HEK293T (cell line): ENCODE measurements at places on chromosomes 11 and 22.
A peak's percentile ranks its signal among the peaks of the same experiment; 100 is the strongest.

- DNase-seq = no peak
Measured at GRCh38 chr22:40153192-40153591, 24.5 kb upstream of the TNRC6B start.

GRCh38 chr11:122755409-122755808, 82.9 kb upstream of the CRTAM start:
- no peak for DNase-seq

DNA sequence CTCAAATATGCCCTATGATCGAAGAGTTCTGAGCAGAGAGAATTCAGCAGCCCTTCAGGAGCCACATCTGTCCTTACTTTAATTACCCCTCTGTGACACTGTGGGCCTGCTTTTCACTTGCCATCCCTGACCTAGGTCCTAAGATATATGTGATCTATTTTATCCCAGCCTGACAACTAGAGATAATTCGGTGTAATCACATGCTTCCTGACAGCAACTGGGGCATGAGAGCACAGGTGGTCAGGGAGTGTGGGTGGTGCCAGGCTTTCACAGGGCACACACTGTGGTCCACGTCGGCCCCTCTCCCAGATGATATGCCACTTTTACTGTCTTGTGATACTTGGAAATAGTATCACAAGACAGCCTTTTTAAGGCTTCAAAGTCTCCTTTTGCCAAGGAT, 3.9 kb downstream of the TUBA8 start:
- no peak for DNase-seq

DNA sequence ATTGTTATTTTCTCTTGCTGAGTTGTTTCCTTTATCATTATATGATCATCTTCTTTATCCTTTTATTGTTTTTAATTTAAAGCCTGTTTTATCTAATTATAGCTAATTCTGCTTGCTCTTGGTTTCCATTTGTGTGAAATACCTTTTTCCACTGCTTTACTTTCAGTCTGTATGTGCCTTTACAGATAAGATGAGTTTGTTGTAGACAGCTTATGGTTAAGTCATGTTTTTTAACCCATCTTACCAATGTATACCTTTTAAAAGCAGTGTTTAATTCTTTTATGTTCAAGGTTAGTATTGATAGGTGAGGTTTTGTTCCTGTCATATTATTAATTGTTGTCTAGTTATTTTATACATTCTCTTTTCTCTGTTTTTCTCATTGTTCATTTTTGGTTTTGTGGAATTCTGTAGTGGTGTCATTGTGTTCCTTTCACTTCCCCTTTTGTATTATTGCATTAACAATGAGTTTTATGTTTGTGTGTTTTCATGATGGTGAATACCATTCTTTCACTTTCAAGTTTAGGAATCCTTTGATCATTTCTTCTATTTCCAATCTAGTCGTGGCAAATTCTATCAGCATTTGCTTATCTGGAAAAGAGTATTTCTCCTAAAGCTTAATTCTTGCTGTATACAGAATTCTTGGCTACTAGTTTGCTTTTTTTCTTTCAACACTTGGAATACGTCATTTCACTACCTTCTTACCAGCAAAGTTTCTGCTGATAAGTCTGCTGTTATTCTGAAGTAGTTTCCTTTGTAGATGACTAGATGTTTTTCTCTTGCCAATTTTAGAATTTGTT, 21.8 kb downstream of the OR5AN1 start:
- no peak for DNase-seq

DNA sequence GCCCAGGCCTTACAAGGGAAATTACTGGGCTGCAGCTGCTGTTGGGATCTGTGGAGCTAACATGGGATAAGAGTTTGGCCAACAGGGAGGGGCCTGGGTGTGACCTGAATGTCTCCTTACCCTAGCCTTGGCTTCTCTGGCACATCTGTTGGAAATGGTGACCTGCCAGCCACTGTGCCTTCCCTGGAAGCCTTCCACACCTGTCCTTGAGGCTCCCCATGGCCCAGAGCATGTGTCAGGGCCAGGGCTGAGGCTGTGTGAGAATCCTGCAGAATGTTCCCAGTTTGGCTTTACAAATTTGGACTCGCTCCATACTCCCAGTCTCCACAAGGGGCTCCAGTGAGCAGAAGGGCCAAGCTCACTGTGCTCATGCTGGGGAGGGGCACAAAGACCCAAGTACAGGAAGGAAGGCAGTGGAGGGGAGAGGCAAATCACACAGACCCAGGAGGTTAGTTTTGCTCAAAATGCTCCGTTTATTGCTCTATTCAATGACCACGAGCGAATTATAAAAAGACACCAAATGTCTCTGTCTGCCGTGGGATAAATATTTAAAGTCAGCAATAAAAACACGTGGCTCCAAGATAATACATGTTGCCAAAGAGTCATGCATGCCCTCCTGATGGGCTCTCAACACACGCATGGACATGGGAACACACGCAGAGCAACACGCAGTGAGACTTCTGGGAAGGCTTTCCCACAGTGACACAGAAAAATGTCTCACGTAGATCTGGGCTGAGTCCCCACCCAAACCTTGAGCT, 1.7 kb upstream of the IGSF22 start:
- peak; percentile 76 for DNase-seq

GRCh38 chr22:20147237-20147988, 3.4 kb downstream of the CCDC188 start:
- DNase-seq = no peak

DNA sequence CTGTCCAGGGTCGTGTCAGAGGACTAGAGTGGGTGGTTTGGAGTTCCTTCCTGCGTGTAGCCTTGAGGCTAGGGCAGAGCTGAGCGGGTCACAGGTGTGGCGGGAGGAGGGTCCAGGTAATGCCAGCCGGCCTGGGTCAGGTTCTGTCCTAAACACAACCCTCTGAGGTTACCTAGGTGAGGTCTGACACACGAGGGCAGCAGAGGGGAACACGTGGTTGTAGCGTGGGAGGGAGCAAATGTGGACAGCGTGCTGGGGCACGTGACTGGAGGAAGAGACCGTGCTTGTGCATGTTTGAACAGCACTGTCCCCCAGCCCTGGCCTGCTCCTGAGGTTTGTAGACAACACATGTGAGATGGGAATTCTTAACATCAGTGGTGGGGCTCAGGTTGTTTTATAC, 13.1 kb downstream of the MOV10L1 start:
- peak; percentile 16 for DNase-seq

DNA sequence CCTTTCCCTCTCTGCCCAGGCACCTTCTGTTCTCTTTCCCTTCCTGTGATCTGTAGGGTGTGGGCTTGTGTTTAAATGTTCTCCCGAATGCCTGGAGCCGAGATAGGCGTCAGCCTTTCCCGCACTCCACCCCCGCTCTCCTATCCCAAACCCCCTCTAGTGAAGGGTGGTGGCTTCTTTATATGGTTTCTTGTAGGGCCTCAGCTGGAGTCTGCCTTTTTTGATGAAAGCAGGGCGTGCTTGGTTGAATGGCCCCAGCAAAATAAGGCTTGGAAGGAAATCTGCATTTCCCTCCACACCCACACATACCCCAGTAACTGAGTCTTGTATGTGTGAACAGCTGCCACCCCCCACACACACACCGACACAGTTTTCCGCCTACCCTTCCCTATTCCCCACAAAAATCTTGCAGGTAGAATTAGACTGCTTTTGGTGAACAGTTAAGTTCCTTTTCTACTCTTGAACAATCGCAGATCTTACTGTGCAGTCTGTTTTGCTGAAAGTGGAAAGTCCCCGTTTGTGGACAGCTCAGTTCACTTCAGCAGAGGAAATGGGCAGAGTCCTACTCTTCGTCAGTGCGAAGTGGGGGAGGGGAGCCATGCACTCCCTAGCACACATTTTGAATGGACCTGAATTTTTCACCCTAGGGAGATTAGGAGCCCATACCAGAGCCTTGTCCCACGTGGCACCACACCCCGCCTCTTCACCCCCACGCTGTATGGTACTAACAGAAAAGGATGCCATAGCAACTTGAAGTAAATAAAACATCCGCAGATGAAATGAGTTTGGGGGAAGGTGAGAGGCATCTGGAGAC, 25.5 kb upstream of the GRK2 start:
- no peak for DNase-seq

- peak; percentile 61 for DNase-seq
Measured at GRCh38 chr22:21632237-21632895, at the start of gene CCDC116. CCDC116 (plus strand) TSS chr22:21632760; CDS start chr22:21633182, 422 bp downstream.

DNA sequence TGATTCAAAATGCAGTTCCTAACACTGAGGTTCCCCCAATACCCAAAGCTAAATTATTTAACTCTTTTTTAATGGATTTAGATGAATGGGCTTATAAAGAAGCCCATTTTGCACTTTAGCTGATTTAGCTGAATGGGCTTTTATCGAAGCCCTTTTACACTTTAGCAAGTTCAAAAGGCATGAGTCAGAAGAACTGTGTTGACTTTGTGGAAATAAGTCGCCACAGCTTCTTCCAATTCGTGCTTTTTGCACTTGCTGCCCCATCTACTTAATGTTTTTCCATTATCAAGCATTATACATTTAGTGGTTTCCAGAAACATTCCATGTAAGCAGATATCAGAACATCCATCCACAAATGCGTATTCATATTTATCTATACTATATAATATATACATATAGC, 20.5 kb upstream of the GRIA4 start:
- DNase-seq = no peak

GRCh38 chr22:48104102-48104738, 1341.8 kb downstream of the TBC1D22A start:
- no peak for DNase-seq

- DNase-seq = no peak
Measured at GRCh38 chr11:43747130-43747802, 66.7 kb downstream of the HSD17B12 start.

DNA sequence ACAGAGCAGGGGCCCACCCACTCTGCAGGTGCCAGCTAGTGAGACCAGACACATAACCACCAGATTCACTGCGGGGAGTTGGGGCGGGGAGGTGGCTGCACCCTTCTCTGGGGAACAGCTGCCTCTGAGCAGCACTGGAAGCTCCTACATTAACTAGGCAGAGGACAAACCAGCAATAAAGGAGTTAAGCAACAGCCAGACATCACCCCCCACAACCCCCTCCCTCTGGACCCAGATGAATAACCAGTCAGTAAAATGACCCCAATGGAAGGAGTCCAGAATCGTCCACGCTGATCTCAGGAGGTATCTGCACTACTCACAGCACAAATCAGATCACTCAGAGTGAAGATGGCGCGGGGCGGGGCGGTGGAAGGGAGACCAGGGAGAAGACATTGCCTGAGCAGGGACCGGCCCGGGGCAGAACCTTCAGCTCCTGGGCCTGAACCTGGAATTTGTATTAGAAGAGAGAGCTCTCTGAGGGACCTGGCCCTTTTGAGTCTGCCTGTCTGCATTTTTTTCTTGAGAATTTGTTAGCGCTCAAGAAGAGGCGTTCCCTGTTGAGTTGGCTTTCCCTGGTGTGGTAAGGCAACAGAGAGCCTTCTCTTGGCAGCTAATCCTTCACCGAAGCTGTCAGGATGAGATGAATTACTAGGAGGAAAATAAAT, 125.5 kb upstream of the NCAM1 start:
- DNase-seq = no peak

DNA sequence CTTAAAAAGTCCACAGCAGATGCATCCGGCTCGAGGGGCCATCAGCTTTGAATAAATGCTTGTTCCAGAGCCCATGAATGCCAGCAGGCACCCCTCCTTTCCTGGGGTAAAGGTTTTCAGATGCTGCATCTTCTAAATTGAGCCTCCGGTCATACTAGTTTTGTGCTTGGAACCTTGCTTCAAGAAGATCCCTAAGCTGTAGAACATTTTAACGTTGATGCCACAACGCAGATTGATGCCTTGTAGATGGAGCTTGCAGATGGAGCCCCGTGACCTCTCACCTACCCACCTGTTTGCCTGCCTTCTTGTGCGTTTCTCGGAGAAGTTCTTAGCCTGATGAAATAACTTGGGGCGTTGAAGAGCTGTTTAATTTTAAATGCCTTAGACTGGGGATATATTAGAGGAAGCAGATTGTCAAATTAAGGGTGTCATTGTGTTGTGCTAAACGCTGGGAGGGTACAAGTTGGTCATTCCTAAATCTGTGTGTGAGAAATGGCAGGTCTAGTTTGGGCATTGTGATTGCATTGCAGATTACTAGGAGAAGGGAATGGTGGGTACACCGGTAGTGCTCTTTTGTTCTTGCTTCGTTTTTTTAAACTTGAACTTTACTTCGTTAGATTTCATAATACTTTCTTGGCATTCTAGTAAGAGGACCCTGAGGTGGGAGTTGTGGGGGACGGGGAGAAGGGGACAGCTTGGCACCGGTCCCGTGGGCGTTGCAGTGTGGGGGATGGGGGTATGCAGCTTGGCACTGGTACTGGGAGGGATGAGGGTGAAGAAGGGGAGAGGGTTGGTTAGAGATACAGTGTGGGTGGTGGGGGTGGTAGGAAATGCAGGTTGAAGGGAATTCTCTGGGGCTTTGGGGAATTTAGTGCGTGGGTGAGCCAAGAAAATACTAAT, 1.9 kb downstream of the NEAT1 start:
- no peak for DNase-seq

DNA sequence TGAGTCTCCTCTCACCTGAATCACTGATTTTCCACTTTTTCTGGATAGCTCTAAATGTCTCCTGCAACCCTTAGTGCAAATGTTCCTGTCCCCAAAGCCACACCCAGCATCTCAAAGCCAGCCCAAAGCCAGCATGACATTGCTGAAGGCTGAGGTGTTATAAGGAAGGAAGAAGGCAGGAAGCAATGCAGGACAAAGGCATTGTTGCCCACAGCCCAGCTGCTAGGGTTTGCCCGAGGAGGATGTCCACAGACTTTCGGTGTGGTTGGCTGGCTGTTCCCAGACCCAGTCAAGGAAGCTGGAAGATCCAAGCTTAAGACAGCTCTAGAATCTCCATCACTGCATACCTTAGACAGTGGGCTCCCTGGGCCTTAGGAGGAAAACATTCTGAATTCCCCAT, 23.5 kb downstream of the CHST1 start:
- DNase-seq = no peak

DNA sequence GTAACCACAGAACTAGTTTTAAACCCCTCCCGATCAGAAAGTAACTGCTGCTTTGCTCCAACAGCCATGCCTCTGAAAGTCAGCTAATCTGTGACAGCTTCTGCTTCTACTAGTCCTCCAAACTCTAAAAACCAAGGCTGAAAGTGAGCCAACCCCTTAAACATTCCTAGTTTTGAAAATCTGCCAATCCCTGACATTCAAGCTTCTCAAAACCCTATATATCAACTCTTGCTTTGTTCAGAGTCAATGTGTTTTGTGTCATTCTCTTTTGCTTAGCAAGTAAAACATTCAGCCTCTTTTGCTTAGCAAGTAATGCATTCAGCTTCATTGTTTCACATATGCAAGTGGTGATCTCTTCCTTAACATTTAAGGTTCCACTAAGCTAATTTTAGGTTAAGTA, 56.9 kb downstream of the ATG16L2 start:
- no peak for DNase-seq

DNA sequence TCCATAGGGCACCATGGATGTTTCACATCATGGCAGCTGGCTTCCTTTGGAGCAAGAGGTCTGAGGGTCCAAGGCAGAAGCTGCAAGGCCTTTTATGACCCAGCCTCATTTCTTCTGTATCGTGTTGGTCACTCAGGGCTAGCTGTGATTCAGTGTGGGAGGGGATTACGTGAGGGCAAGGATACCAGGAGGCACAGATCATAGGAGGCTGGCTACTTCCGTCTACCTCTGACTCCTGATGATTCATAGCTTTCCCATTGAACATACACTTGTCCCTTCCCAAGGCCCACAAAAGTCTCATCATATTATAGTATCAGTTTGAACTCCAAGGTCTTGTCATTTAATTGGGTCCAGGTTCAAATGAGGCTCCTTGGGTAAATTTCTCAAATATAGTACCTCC, 135.3 kb upstream of the ZBED5 start:
- no peak for DNase-seq
